ENCODE measurements at places on chromosomes 4 and X.

- no peak for DNase-seq
These were observed 188.1 kb upstream of the SFRP2 start for GRCh38 chr4:153976954-153977353.

DNA sequence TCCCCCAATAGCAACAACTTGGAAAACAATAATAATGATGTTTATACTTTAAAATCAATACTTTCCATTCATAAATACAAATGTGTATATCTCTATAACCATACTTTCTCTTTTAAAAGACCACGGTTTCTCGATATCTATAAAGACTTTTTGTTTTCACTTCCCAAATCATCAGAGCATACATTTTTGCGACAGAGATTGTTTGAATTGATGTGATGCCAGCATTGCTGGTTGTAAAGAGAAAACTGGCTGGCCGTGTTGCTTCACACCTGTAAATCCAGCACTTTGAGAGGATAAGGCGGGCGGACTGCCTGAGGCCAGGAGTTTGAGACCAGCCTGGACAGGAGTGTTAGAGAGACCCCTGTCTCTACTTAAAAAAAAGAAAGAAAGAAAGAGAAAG, 77.6 kb upstream of the ZNF518B start:
- DNase-seq: no peak

DNA sequence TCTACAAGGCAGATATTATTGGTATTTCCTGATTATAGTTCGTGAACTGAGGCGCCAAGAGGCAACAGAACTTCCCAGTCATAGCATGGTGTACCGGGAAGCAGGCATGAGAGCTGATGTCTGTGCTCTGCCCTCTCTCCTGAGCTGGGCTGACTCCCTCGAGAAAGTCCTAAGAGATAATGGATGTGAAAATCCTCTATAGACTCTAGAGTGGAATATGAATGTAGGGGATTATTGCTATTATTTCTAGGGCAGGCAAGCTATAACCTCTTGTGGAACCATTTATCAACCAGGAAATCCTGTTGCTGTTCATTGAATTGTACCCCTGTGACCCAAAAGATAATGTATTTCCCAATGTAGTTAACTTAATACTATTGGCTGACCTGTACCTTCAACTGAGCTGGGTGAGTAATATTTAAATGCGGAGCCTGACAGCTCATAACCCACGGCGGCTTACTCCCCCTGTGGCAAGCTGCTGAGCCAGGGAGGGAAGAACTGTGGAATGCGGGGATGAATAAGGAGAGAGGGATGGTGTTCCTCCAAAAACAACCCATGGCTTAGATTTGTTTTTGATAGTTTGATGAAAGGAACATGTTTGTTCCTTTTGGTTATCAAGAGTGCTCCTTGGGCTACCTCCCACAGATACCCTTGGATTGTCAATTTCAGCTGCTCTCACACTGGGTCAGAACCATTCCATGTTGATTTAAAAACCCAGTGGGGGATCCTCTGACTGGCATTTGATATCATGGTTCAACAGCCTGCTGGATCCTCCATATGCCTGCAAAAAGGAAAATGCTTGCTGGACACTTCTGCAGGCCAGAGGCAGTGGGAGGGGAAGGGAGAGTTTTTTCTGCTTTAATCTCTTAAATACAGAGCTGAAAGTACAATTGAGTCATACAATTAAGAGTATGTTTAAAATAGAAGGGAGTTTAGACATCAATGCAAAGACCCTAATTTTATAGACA, 339.0 kb upstream of the BOD1L1 start:
- no peak for DNase-seq

GRCh38 chr4:186761393-186761792, 37.7 kb upstream of the FAT1 start:
- no peak for DNase-seq

GRCh38 chrX:70479247-70479921, 34.7 kb downstream of the DLG3 start:
- DNase-seq: no peak

DNA sequence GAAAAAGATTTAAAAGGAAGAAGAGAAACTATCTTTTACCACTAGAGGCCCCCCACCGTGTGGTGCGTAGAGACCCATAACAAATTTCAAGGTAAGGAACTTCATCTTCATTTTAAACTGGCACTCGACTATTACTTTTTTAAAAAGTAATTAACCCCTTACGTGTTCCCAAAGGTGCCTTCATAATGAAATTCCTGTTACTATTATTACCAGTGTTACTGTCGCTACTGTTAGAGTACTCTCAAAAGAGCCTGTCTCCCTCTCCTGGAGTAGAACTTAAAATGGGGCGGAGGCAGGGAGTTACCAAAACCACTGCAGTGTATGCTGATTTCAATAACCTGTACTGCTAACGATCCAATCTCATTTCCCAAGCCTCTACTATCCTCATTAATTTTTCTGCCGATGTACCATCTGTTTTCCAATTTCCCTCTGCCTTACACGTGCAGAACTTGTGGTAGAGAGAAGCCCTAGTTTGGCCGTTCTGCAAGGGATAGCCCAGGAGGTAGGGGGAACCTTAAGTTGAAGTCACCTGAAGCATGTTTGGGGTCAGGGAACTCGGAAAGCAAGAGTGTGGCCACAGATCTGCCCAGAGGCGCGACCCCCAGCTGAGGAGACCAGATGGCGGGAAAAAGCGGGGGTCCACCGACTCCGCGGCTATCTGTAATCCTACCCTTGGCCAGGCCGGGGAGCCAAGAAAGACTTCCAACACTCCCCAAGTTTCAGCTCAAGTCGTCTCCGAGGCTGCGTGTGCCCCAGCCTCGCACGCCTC, 720 bp upstream of the STK26 start:
- DNase-seq: peak; percentile 4

- DNase-seq: no peak
These were observed 980 bp downstream of the AP1S2 start for GRCh38 chrX:15853586-15854079.

DNA sequence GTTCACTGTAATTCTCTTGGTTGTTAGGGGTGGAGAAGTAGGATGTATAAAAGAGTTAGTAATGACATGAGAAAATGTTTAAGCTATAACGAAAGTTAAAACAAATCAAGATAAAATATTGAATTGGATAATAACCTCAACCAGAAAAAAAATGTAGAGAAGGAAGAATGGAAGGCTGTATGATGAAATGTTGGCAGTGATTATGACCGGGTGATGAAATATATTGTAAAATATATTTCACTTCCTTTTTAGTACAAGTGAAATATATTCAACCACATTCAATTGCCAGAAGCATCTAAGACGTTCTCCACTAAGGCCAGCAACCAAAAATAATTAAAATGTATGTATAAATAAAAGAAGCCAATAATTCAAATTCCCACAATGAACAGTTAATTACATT, 309.3 kb upstream of the FGF13 start:
- no peak for DNase-seq

GRCh38 chr4:143091862-143092261, 92.9 kb upstream of the USP38 start:
- no peak for DNase-seq

GRCh38 chrX:2614911-2615310, 76.2 kb upstream of the CD99 start:
- DNase-seq: no peak

DNA sequence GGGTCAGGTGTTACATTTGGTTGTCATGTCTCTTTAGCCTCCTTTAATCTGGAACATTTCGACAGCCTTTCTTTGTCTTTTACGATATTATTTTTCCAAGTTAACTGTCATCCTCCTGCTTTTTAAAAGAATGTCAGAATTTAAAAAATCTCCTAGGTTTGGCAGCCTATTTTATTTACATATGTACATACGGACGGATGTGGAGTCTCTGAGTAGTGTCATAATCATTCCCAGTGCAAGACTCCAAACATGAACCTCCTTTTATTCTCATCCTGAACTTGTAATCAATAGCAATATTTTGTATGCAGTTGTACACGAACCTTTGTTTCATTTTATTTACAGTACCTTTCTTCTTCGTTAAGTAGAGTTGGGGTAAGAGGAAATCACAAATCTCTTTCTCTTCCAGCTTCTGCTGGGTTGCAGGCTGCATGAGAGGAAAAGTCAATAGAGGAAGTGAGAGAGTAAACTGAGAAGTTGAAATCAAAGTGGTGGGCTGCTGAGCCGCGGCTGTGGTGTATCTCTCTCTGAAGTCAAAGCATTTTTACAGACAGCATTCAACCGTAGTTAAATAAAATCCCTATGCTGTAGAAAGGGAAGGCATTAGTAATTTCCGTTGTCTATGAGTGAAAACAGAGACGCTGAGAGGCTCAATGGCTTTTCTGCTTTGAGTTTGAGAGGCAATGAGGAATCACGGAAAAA, 53.9 kb upstream of the RPS6KA3 start:
- no peak for DNase-seq

DNA sequence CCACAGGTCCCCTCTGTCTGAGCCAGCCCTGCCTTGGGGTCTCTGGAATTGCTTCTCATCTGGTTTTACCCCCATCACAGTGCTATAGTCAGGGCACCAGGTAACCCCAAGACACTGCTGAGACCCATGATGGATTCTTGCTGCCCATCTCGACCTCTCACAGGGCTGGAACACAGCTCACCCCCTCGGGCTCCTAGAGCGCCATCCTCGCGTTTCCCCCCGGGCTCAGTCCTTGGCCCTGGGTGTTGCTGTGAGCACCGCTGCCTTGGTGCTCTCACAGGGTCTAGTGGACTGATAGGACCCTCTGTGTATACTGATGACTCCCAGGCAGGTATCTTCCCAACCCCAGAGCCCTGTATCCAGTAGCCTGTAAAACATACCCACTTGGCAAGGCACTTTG, 8.8 kb downstream of the MAEA start:
- DNase-seq: no peak

- DNase-seq: no peak
These were observed 5.4 kb upstream of the NEUROG2 start for GRCh38 chr4:112521123-112522023.

GRCh38 chrX:19829814-19830213, 57.6 kb downstream of the SH3KBP1 start:
- DNase-seq: no peak

GRCh38 chr4:3219761-3220475, 29.0 kb upstream of the MSANTD1 start:
- no peak for DNase-seq

GRCh38 chrX:137569470-137569891, 3.6 kb downstream of the ZIC3 start:
- no peak for DNase-seq

DNA sequence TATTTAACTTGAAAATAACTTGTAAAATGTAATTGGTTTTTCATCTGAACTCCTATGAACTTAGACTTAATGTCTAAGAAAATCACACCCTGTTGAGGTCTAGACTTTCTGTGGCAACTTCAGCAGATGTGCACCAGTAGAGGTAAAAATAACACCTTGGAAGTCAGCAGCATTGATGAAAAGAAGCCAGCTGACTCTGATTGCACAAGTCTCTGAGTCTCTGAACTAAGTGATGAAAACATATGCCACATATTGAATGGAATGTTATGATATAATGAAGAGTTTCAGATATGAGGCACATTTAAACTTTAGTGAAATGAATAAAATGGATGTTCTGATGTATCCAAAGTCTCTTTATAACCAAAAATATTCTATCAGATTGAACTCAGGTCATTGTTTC, 155.4 kb downstream of the GPM6A start:
- DNase-seq: no peak

GRCh38 chrX:17632942-17633341, 104.4 kb upstream of the SCML1 start:
- no peak for DNase-seq

DNA sequence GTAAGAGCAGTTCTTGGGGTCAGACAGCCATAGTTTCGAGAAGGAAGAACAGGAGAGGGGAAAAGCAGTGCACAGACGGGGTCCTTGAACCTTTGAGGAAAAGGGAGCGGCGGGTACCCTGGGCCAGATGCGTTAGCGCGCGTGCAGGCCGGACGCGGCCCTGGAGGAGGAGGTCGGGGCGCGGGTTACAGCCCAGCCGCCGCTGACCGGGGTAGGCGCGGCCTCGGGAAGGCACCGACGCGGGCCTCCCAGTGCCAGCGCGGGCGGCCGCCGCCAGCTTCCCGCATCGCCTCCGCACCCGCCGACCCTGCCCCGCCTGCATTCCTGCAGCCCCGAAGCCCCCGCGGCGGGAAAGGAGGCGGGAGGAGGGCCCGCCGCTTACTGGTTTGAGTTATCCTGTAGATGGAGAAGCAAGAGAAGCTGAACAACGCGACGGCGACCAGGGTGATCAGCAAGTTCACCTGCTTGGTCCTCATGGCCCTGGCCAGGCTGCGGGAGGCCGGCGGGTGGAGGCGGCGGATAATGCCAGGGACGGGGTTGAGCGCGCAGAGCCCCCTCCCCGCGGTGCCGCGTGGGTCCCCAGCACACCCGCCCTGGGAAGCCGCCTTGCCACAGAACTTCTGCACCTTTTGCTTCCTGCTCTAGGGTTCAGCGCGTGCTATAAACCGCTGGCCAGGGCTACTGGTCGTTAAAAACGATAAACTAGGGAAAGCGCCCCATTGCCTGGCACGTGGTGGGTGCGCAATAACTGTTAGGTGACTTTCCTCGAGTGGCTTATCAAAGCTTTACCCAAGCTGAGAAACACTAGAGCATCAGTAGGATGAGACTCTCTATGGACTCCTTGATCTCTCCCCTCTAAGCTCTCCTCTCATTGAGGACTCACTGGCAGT, at the start of gene MGAT4D:
MGAT4D (minus strand) TSS at position 547 of the 890 bp plus-strand sequence; CDS start at position 476, 71 bp downstream.
- DNase-seq: no peak

- no peak for DNase-seq
These were observed 86.8 kb downstream of the FAM53A start for GRCh38 chr4:1597021-1597931.

Measured in SJCRH30 (cell line).